ENCODE measurements at places on chromosomes 11 and 22. TPM values are rescaled to one million over a fixed set of nuclear protein-coding genes. Genes with fewer than 3 reads are reported as not detected.

OTOG gene
- not detected for total RNA-seq

SLC6A5 gene
- not detected for total RNA-seq

MMP11 gene
- total RNA-seq: not detected

GAS2 gene
- 1.4 TPM for total RNA-seq

SBF2 gene
- total RNA-seq: 28.7 TPM

RAG1 gene
- total RNA-seq: 0.16 TPM

CALCA gene
- total RNA-seq: not detected

DNA sequence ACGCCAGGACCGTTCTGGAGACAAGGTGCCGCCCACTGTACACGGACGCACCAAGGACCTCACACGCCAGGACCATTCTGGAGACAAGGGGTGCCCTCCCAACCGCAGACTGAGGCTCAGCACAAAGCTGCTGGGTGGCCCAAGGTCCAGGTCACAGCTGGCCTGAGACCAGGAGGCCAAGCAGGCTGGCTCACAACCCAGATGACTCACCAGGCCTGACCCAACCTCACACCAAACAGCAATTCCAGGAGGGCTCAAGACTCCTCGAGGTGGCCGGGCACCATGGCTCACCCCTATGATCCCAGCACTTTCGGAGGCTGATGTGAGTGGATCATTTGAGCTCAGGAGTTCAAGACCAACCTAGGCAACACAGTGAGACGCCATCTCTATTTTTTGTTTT is 14.8 kb downstream of the BRD1 start:
- H3K27me3 ChIP-seq: no peaks in the 10 kb centered on the region
- H3K4me1 ChIP-seq: peaks cover 13% of the 10 kb centered on the region
- H3K4me3 ChIP-seq: no peak overlapping the region
- peaks cover 67% of the 10 kb centered on the region for H3K36me3 ChIP-seq

DNA sequence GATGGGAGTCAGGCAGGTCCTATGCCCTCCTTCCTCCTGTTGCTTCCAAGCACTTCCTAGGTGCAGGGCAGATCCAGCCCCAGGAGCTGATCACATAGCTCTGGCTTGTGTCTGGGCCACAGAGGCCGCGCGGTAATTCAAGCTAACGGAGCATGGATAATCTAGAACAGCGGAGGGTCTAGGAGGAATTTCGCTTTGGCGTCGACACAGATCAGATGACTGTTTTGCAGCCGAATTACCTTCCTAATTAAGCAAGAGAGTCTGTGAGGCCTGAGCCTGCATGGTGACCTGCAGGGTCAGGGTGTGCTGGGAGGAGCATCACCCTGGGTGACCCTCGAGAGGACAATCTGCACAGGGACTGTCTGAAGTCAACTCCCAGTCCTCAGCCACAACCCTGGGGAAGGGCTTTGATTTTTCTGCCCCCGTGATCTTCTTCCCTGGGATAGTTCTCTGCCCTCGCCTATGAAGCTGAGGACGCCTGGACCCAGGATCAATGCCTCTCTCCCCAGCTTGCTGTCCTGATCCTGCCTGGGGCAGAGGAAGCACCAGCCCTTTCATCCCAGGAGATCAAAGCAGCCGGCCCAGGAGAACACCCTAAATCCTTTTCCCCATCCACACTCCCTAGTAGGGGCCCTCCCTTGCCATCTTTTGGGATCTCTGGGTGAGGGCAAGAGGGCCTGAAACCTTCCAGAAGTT is 11.0 kb downstream of the NECTIN1 start:
- no peaks in the 10 kb centered on the region for H3K27me3 ChIP-seq
- H3K36me3 ChIP-seq: no peaks in the 10 kb centered on the region
- peaks cover 40% of the 10 kb centered on the region for H3K4me1 ChIP-seq
- H3K27ac ChIP-seq: no peak overlapping the region
- no peak overlapping the region for H3K4me3 ChIP-seq

DNA sequence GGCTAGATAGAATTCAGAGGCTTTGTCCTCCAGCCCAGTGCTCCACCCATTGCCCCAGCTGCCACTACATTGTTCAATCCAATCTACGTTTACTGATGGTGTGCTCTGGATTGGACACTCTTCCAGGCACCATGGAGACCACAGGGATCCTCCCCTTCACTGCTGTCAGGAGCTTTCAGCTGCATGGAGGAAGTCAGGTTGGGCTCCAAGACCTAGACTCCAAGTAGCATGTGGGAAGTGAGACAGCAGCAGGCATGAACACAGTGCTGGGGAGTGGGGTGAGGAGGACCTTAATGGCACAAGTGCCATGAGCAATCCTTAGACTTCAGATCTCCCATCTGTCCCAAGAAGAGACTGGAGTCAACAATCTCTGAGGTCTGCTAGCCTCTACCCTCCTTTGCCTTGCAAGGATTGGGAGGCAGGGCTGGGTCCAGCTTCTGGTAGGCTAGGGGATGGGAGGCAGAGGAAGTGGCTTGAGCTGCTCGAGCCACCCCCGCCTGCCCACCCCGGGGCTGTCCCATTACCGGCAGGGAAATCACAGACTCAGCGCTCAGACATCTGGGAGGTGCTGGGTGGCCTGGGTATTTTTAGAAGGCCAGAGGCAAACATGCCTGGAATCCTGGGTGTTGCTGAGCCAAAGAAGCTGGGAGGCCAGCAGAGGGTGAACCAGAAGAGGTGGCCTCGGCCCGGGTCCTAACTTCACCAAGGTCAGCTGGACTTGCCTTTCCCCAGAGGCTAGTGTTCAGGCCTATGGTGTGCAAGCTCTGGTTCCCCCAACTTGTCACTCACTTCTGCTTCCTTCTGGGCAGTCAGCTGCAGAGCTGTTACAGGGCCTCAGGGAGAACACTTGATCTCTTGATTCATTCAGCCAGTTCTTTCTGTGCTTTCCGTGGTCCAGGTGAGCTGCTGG is 15.2 kb upstream of the FCHSD2 start:
- no peak overlapping the region for H3K4me3 ChIP-seq
- no peaks in the 10 kb centered on the region for H3K4me1 ChIP-seq
- no peaks in the 10 kb centered on the region for H3K27me3 ChIP-seq
- DNase-seq: peak; percentile 18

GRCh38 chr11:5712507-5712906 is 22.9 kb downstream of the TRIM22 start:
- no peak overlapping the region for H3K4me3 ChIP-seq
- DNase-seq: peak; percentile 24
- H3K4me1 ChIP-seq: no peaks in the 10 kb centered on the region
- H3K27me3 ChIP-seq: no peaks in the 10 kb centered on the region
- no peak overlapping the region for H3K27ac ChIP-seq

- no peaks in the 10 kb centered on the region for H3K4me1 ChIP-seq
- H3K4me3 ChIP-seq: no peak overlapping the region
- no peak overlapping the region for H3K27ac ChIP-seq
- H3K36me3 ChIP-seq: no peaks in the 10 kb centered on the region
- DNase-seq: no peak
Observed at GRCh38 chr11:96506953-96507354, 117.1 kb downstream of the JRKL start.

DNA sequence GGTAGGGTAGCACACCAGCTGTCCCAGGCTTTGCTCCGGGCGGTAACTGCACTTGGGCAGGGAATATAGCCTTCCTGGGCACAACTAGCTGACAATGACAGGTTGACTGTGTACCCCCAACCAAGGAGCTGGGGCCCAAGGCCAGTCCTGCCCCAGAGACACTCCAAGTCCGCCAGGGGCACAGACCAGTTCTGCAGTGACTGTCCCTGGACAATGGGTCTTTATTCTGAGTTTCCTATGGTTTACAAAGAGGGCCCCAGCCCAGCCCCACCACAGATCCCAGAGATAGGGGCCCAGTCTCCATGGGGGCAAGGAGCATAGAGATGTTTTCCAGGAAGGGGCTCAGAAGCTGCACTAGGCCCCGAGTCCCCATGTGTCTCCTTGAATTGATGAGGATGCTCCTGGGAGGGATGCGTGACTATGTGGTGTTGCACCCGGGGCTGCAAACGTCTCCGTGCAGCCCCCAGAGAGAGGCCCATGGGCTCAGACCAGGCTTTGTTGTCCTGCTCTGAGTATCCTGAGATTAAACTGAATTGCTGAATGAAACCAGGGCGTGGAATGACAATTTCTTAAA is 48.4 kb downstream of the CD6 start:
- no peak overlapping the region for H3K4me3 ChIP-seq
- no peak overlapping the region for H3K27ac ChIP-seq
- H3K36me3 ChIP-seq: no peaks in the 10 kb centered on the region
- DNase-seq: no peak
- H3K27me3 ChIP-seq: peaks cover 78% of the 10 kb centered on the region

DNA sequence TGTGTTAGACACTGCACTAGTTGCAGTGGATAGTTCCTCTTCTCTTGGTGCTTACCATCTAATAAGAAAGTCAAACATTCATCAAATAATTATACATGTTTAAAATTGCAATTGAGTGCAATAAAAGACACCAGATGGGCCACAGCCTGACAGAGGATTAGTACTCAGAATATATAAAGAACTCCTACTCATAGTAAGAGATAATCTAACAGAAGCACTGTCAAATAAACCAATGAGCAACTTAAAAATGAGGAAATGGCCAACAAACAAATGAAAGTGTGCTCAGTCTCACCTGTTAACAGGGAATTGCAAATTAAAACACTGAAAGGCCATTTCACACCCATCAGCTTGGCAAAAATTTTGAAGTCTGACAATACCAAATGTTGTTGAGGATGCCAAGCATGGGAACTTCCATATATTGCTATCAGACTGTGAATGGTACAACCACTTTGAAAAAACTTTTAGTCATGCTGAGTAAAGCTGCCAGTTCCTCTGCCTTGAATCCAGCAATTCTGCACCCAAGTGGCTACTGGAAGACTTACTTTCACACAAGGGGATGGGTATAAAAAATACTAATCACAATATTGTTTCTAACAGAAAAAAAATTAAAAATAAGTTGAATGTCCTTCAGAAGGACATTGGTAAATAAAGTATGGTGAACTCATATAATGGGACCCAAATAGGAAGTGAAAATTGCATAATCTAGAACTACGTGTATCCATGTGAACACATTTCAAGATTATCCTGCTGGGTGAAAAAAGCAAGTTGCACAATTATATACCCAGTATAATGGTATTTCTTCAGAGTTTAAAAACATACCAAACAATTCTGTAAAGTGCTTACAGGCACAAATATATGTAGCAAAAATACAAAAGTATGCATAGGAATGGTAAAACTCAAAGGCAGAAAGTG is 41.4 kb upstream of the CREB3L1 start:
- H3K27me3 ChIP-seq: no peaks in the 10 kb centered on the region
- peak overlapping the region; percentile 81 for H3K4me3 ChIP-seq
- H3K27ac ChIP-seq: peak overlapping the region; percentile 55
- peaks cover 6% of the 10 kb centered on the region for H3K36me3 ChIP-seq

DNA sequence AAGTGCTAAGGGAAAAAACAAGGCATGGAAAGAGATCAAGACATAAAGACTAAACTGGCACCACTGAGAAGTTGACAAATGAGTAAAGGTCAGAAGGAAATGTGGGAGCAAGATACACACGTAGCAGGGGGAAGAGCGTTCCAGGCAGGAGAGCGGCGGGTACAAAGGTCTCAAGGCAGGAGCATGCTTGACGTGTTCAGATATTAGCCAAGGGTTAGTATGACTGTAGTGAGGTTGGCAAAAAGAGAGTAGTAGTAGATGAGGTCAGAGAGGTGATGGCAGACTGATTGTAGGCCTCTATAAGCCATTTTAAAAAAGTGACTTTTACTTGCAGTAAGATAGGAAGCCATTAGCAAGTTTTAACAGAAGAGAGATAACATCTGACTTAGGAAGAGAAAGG is 9.9 kb downstream of the SYT9 start:
- no peaks in the 10 kb centered on the region for H3K4me1 ChIP-seq
- H3K36me3 ChIP-seq: no peaks in the 10 kb centered on the region
- no peak overlapping the region for H3K27ac ChIP-seq
- no peaks in the 10 kb centered on the region for H3K27me3 ChIP-seq
- H3K4me3 ChIP-seq: no peak overlapping the region

- no peak overlapping the region for H3K4me3 ChIP-seq
- peaks cover 29% of the 10 kb centered on the region for H3K36me3 ChIP-seq
- no peaks in the 10 kb centered on the region for H3K4me1 ChIP-seq
- no peak overlapping the region for H3K27ac ChIP-seq
- no peak for DNase-seq
Observed at GRCh38 chr22:49768951-49769690, 58.6 kb downstream of the BRD1 start.

DNA sequence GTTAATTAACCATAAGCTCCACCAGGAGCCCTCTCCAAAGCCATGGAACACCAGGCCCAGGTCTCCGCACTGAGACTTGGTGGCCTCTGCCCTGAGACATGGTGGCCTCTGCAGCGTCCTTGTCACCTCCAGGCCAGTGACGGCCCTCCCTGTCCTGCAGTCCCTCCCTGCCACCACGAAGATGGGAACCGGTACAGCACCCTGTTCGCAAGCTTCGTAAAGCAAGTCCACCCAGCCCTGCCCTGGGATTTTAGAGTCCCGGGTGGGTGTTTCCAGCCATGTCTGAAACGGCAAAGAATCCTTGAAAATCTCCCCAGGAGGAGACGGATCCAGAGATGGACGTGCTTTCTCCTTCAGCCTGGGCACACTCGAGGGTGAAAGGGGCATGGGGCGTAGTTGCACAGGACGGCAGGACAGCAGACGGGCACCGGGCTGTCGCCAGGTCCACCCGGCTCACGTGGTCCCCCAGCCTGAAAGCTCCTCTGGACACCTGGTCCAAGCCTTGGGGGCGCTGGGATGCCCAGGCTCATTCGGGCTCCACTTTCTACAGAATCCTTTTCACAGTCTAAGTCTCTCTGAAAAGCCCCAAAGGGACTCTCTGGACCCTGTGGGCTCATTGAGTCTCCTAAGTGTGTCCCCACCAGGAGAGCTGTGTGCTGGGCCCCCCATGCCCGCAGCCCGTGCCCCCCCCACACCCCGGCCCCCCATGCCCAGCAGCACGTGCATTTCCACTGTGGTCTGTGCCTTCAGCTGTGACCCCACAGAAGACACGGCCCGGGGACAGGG is 456.2 kb downstream of the BRD1 start:
- no peaks in the 10 kb centered on the region for H3K27me3 ChIP-seq
- no peak overlapping the region for H3K27ac ChIP-seq
- H3K4me3 ChIP-seq: no peak overlapping the region
- no peak for DNase-seq
- H3K4me1 ChIP-seq: no peaks in the 10 kb centered on the region
- no peaks in the 10 kb centered on the region for H3K36me3 ChIP-seq

- H3K4me1 ChIP-seq: peaks cover 51% of the 10 kb centered on the region
- no peak overlapping the region for H3K27ac ChIP-seq
- H3K27me3 ChIP-seq: no peaks in the 10 kb centered on the region
- DNase-seq: peak; percentile 83
- H3K4me3 ChIP-seq: peak overlapping the region; percentile 4
- no peaks in the 10 kb centered on the region for H3K36me3 ChIP-seq
Observed at GRCh38 chr22:23219822-23220484, 39.6 kb downstream of the BCR start.

DNA sequence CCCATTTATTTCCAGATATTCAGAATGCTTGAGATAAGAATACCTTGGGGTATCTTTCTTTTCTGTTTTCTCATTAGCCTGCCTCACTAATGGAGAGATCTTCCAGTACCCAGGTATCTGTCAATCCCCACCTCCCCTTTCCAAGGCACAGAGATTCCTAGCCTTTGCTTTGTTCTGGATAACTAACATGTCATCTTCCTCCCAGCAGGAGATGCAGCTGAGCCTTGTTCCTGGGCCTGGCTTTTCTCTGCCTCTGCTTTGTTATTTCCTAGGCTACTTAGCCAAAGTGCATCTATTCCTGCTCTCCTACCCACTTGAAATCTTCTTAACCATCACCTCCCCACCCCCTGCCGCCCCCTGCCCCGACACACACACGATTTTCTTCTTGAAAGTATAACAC is 297.1 kb downstream of the NELL1 start:
- no peak for DNase-seq
- no peaks in the 10 kb centered on the region for H3K36me3 ChIP-seq
- H3K4me3 ChIP-seq: no peak overlapping the region
- H3K4me1 ChIP-seq: no peaks in the 10 kb centered on the region

- no peaks in the 10 kb centered on the region for H3K36me3 ChIP-seq
- H3K4me3 ChIP-seq: peak overlapping the region; percentile 35
- peak; percentile 66 for DNase-seq
- H3K27me3 ChIP-seq: no peaks in the 10 kb centered on the region
- H3K4me1 ChIP-seq: peaks cover 14% of the 10 kb centered on the region
Observed at GRCh38 chr22:46563381-46564083, 26.1 kb upstream of the CELSR1 start.
